ENCODE measurements at places on chromosomes 16 and 17.

- DNase-seq: no peak
Observed at GRCh38 chr16:70438585-70438968, 323 bp downstream of the ST3GAL2 start.

- DNase-seq: no peak
Observed at GRCh38 chr17:56350592-56350991, 197.3 kb downstream of the ANKFN1 start.

DNA sequence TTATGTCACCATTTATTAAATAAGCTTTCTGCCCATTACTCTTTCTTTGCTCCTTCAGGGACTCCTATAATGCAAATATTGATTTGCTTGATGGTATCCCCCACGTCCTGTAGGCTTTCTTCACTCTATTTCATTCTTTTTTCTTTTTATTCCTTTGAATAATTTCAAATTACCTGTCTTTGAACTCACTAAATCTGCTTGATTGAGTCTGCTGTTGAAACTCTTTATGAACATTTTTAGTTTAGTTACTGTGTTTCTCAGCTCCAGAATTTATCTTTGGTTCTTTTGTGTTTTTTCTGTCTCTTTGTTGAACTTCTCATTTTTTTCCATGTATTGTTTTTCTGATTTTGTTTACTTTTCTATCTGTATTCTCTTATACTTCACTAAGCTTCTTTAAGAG, 254.4 kb upstream of the CCL2 start:
- DNase-seq: no peak

GRCh38 chr16:86604436-86605193, 26.3 kb downstream of the FOXL1 start:
- no peak for DNase-seq

DNA sequence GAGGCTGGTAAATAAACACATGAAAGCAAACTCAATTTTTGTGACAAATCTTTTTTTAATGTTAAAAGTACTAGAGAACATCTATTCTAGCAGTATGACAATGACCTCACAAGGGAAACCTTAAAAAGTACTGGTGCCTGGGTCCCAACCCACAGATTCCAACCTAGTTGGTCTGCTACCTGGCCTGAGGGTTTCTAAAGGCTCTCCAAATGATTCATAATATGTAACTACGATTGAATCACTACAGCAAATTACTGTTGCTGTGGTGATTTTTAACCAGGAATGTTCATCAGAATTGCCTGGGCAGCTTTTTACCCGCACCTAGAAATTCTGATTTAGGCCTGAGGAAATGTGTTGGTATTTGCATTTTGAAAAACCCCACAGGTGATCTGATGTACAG, 26.1 kb downstream of the CDR2 start:
- no peak for DNase-seq

DNA sequence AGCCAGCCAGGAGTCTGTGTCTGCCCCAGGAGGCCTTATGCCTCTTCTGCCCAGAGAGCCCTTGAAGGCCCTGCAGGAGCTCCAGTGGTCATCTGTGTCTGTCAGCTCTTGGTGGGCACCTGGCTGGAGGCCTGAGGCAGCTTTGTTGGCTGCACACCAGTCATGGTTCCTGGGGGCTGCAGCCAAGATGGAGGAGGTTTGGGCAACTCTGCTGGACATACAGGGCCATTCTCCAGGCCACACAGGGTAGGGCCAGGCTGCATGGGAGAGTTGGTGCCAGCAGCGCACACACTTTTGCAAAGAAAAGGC, 29.4 kb downstream of the B9D1 start:
- DNase-seq: no peak

DNA sequence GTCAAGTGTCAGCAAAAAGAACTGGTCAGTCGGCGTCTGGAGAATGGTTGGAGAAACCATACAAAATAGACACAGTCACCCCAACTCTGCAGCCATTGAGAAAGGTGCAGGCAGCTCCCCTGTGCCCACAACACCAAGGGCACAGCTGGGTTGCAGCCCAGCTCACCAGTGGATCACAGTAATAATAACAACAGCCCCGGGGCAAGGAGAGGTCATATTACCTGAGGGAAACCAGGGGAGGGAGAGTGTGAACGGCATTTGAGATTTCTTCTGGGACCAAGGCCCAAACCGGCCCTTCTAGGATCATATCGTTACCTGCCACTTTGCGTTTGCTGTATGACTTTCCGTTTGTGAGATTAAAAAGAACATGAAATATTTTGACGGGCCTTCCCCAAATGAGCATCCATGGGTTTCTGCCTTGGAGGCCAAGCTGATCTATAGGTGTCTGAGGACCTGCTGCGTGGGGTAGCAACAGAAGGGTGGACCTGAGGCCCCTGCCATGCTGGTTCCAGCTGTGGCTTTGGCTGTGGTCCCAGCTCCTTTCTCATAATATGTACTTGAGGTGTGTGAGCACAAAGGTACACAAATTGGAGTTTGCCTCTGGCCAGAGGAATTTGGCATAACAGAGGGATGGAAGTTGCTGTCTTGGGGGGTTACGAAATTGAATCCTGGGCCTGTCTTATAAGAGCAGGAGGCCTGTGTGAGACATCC, 154.6 kb downstream of the CMIP start:
- no peak for DNase-seq

- DNase-seq: peak; percentile 69
Observed at GRCh38 chr16:87132361-87133014, 184.7 kb downstream of the C16orf95 start.

GRCh38 chr17:17347956-17348871, 45.0 kb downstream of the NT5M start:
- no peak for DNase-seq

- no peak for DNase-seq
Observed at GRCh38 chr17:45784293-45784740, at the start of gene CRHR1. TSS of gene CRHR1 (plus strand) at chr17:45784320. CDS start at chr17:45784545, 225 bp downstream.

DNA sequence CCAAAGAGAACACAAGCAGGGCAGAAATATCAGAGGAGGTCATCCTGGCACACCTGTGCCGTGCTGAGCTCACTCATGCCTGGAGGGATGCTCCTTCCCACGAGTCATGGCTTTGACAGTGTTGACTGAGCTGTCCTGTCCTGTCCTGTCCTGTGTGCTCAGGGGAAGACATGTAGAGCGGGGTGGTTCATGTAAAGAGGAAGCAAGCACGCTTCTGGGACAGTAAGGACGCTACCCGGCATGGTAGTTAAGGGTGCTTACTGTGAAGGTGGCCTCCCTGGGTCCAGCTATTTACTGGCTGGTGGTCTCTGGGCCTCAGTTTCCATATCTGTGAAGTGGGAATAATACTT, 398 bp downstream of the LGALS9 start:
- DNase-seq: no peak

- no peak for DNase-seq
Observed at GRCh38 chr16:61681673-61682072, 354.6 kb downstream of the CDH8 start.

- no peak for DNase-seq
Observed at GRCh38 chr17:1715803-1716075, 5.6 kb upstream of the TLCD2 start.

- no peak for DNase-seq
Observed at GRCh38 chr16:5430598-5430997, 333.0 kb upstream of the EEF2KMT start.

DNA sequence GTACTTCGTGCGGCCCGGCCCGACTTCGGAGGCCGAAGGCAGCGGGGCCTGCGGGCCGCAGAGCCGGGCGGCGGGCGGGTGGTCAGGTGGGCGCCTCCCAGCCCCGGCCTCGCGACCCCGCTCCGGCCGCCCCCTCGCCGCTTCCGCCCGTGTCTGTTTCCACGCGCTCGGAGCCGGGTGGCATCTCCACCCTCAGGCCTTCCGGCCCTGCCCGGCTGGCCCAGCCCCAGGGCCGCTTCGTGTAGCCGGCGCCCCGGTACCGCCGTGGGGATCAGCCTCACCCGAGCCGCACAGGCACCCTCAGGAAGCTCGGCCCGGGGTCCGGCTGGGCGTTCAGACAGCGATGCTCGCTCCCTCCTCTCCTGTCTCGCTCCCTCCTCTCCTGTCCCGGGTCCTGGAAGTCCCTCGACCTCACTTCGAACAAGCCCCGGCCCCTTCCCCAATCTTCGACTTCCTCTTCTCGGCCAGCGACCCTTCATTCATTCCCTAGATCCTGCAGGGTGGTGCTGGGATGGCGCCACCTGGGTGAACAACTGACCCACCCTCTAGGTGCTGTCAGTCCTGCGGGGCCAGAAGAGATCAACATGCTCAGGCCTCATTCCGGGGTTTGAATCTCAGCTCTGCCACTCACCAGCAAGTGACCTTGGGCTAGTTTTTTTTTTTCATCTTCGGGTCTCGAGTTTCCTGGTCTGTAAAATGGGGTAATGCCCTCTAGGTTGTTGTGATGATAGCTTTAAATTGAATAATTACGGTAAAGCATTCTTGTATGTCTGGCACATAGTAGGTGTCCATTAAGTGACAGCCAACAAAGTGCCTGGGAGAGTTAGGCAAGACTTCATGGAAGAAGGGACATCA, 610 bp downstream of the VPS4A start:
- DNase-seq: peak; percentile 36

DNA sequence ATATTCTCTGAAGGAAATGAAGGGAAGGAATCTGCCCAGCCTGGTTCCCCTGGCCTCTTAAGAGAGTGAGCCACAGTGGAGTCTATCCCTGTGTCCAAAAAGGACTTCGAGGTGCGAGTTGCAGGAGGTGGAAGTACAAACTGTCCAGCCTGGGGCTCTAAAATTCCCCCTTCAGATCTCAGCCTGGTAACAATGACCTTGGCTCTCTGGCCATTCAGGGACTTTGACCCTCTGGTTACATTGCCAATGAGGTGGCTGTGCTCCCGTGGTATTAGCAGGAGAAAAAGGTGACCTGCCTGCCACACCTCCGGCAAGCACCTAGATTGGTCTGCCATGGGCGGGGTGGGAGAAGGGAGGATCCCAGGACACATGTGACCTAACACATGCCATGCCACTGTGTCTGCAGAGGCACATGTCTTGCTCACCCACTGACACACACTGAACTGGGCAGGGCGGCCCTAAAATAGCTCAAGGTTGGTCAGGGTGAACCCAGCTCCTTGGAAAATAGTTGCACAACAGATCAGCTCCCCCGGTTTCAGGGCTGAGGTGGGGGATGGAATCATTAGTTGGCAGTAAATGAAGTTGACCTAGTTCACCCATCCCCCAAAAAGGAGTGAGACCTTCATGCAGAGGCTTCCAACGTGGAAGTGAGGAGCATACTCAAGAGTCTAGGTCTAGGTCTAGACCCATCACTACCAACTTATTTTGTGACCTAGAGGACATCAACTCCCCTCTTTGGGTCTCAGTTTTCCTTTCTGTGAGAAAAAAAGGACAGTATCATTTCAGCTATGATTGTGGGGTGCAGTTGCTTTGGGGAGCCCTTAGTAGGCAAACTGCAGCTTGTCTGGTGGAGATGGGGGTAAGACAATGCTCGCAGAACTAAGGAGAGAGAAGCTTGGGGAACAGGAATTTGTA, 2.2 kb downstream of the NR1D1 start:
- peak; percentile 57 for DNase-seq

DNA sequence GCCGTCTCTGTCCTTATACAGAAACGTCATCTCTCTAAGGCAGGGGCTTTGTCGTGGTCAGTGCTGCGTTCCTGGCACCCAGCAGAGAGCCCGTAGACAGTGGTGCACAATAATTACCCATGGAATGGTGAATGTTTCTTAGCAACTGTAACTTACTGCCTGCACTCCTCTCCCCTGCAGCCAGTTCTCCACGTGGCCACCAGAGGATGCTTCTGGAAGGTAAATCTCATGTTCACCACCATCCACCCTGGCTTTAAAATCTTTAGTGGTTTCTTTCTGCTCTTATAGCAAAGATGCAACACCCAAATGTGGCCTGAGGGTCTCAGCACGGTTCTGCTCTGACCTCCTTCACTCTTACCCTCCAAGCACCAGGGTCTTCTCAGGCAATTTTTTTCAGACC, 150.8 kb downstream of the GRIN2A start:
- no peak for DNase-seq

DNA sequence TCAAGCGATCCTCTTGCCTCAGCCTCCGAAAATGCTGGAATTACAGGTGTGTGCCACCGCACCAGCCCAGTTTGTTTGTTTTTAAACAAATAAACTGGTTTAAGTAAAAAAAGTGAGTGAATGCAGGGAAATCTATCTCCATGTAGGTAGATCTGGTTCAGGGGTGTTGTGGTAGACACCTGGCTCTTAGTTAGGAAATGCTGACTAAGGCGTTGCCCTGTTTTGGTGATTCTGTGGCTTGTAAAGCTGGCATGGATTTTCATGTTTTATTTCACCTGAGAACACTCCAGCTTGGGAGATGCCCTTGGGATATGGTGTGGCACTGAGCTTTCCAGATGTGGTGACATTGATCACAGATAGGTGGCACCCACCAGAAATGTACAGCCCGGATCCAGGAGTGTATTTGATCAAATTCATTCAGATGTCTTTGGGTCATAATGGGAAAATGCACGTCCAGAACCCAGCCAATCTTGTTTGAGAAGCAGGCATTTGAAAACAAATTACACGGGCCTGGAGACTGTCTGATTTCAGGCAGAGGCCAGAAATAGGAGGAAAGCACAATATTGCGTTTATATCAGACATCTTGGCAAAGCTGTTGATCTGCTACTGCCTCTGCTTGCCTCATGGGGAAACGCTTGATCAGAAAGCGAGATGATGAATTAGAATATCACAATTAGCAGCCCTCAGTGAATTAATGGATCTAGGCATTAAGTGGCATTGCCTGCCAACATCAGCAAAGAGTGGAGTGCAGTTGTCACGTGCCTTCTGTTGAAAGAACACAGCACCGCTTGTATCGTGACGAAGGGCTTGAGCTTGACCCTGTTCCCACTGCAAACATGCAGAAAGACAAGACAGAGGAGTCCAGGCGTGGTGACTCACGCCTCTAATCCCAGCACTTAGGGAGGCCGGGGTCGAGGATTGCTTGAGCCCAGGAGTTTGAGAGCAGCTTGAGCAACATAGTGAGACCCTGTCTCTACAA, 7.3 kb upstream of the IL34 start:
- peak; percentile 86 for DNase-seq

DNA sequence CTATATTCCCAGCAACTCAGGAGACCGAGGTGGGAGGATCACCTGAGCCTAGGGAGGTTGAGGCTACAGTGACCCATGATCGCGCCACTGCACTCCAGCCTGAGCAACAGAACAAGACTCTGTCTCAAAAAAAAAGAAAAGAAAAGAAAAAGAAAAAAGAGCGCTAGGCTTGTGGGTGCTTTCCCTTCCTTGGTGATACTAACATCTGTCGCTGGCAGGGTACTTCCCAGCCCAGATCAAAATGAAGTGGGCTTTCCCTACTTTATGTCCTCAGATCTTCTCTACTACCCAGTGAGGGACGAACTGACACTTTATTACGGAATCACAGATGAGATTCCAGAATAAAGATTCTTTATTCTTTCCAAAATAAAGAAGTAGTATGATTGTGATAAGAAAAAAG, 103.8 kb upstream of the NOL11 start:
- DNase-seq: no peak

DNA sequence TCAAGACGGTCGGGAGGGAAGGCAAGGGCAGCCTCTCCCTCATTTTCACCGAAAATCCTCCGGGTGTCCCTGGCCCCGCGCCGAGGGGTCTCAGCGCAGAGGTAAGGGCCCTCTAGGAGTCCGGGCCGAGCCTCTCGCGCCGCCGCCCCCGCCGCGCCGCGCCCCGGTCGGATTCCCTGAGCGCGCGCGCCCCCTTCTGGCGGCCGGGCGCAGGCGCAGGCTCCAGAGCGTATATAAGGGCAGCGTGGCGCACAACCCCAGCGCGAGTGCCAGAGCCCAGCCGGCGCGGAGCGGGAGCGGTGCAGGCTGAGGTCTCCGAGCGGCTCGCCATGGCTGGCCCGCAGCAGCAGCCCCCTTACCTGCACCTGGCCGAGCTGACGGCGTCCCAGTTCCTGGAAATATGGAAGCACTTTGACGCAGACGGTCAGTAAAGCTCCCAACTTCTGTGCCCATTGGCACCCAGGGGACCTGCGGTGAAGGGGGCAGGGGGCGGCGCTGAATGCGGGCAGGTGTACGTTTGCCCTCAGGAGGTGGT, at the start of gene CALB2:
TSS of gene CALB2 (plus strand) at position 260 of the 535 bp plus-strand sequence. CDS start at position 330, 70 bp downstream.
- DNase-seq: peak; percentile 26

- DNase-seq: no peak
Observed at GRCh38 chr17:80881306-80881705, 110.3 kb upstream of the CHMP6 start.

All from iris pigment epithelial cell (primary cell).